CD4-positive, CD25-positive, alpha-beta regulatory T cell (primary cell): ENCODE measurements at places on chromosomes 7 and 10. TPM values are rescaled to one million over a fixed set of nuclear protein-coding genes. Genes with fewer than 3 reads are reported as not detected.
A peak's percentile ranks its signal among the peaks of the same experiment; 100 is the strongest.

DNA sequence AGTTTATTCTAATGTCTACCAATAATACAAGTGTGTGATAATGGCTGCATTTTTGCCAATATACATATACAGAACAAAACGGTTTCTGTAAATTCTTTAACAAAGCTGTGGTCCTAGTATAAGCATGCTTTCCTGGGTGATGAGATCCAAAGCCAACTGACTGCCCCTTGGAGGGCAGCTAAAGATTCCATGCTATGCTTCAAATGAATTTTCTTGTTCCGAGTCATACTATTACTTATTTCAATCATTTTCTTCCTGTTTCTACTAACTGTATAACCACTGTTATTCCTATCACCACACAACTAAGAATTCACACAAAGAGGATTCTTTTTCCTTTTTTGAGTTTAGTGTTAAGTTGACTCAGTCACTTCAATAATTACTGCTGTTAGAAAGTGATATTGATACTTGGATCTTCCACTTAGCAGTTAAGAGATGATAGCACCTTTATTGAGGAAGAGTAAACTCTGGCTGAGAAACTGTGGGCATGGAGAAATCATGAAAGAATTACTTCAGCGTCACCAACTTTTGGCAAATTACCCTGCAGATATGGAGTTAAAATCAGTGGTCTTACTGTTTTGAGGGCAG lies 197.5 kb downstream of the ARL4A start:
- H3K27me3 ChIP-seq = no peaks in the 10 kb centered on the region
- H3K36me3 ChIP-seq = no peaks in the 10 kb centered on the region
- H3K4me3 ChIP-seq = no peak overlapping the region
- no peaks in the 10 kb centered on the region for H3K4me1 ChIP-seq
- DNase-seq = no peak

Gene PNLIP
- polyA plus RNA-seq = not detected

DNA sequence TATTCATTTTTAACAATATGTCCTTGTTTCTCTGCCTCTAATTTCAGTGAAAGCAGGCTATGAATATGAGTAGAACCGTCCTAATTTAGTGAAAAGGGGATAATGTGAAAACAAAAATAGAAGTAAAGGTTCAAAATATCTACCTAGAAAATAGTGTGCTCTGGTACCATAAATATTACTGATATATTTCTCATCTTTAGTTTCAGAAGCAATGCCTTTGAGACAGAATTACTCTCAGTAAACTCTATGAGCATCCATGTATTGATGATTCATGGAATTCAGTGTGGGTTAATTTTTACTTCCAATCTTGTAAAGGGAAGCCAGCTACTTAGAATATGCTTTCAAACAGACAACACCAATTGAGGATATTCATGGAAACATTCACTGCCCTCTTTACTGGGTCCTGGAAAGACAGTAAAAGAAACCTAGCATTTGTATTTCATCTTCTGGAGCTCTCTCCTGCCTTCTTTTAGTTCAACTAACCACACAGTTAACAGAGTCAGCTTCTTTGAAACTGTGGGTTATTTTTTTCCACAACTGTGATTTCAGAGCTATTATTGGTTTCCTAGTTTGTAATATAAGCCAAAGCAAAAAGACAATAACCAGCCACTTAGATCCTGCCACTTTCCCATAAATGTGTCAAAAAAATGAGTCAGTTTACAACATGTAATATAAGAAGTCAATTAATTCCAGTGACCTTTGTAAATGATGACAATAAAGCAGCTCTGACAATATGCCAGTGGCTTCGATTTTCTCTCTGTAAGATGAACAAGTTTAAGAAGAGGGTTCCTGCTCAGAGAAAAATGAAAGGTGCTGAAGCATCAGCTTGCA lies 1.7 kb downstream of the LRRN3 start:
- peak overlapping the region; percentile 69 for H3K4me3 ChIP-seq
- no peak for DNase-seq
- H3K36me3 ChIP-seq = no peaks in the 10 kb centered on the region
- H3K27me3 ChIP-seq = no peaks in the 10 kb centered on the region
- no peak overlapping the region for H3K27ac ChIP-seq
- H3K4me1 ChIP-seq = no peaks in the 10 kb centered on the region

DNA sequence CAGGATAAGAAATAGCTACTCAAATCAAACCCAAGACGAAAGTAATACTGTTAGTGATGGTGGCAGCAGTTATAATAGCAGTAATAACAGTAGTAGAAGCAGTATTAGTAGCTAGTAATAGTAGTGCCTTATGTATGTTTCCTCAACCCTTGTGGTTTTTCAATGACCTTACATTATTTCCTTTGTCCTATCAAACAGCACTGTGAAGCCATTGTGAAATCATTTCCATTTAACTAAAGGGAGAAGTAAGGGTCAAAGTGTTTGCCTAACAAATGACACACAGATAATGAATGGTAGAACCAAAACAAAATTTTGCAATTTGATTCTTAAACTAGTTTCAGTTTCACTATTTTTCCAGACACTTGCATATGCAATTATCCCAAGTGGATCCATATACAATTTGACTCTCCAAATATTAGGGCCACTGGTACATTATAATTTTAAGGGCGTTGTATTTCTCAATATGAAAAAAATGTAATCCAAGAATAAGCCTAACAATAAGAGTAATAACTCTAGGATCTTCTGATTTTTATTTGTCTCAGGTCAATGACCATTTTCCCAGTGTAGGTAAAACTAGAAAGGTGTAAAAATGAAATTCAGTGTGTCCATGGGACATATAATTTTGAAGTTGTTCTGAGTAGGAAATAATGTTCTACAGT lies 33.7 kb upstream of the TMEM26 start:
- H3K4me3 ChIP-seq = no peak overlapping the region
- H3K36me3 ChIP-seq = no peaks in the 10 kb centered on the region
- no peak for DNase-seq
- H3K27me3 ChIP-seq = no peaks in the 10 kb centered on the region
- no peaks in the 10 kb centered on the region for H3K4me1 ChIP-seq
- H3K27ac ChIP-seq = no peak overlapping the region

GRCh38 chr10:35135861-35136260 lies 9.2 kb downstream of the CREM start:
- peak overlapping the region; percentile 65 for H3K27ac ChIP-seq
- H3K4me1 ChIP-seq = peaks cover 39% of the 10 kb centered on the region
- no peak for DNase-seq
- H3K36me3 ChIP-seq = no peaks in the 10 kb centered on the region

DNA sequence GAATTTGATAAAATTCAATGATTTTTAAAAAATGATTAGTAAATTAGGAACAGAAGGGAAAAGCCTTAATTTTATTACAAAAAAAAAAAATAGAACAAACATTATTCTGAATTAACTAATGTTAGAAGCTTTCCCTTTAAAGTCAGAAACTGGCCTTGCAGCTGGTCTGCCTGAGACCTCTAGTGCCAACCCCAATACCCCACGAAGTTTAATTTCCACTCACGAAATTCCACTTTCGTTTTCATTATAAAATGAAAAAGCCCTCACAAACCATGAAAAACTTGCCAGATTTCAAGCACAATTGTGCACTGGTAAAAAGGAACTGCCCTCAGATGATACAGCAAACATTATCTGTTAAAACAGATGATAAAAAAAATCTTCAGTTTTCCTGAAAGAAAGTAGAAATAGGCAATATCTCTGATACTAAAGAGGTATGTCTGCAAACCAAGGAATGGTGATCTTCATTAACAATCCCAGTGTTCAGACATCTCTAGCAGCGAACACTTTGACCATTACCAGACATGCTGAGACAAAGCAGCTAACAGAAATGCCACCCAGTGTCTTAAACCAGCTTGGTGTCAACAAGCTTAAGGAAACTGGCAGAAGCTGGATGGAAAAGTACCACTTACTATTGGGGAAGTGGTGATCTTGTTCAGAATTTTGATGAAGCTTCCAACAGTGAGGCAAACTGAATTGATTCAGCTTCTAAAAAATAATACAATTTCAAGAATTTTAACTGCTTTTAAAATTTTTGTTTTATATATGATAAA lies 80.2 kb downstream of the PALS2 start:
- no peaks in the 10 kb centered on the region for H3K4me1 ChIP-seq
- no peaks in the 10 kb centered on the region for H3K36me3 ChIP-seq
- H3K27me3 ChIP-seq = no peaks in the 10 kb centered on the region
- DNase-seq = no peak

Gene TRIM50
- not detected for polyA plus RNA-seq

Gene EBLN1
- not detected for polyA plus RNA-seq

Gene SLC13A1
- polyA plus RNA-seq = not detected

Gene STEAP1B
- not detected for polyA plus RNA-seq

Gene PPIF
- 18.6 TPM for polyA plus RNA-seq
